NCI-H2081 (cell line): ENCODE measurements at places on chromosomes 13 and 19.

- no peak for DNase-seq
Observed at GRCh38 chr19:3656073-3656746, 29.6 kb upstream of the CACTIN start.

DNA sequence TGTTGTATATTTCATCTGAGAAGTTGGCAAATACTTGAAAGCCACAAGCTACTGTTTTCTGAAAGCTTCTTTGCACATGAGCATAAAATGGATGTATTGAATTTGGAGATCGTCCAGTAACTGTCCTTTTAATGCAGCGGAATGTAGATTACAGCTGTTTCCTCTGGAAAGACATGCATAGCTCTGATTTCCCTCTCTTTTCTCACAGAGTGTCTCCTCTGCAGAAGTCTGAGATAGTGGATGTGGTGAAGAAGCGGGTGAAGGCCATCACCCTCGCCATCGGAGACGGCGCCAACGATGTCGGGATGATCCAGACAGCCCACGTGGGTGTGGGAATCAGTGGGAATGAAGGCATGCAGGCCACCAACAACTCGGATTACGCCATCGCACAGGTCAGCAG lies 283.0 kb downstream of the SHISA2 start:
- DNase-seq, result no peak

DNA sequence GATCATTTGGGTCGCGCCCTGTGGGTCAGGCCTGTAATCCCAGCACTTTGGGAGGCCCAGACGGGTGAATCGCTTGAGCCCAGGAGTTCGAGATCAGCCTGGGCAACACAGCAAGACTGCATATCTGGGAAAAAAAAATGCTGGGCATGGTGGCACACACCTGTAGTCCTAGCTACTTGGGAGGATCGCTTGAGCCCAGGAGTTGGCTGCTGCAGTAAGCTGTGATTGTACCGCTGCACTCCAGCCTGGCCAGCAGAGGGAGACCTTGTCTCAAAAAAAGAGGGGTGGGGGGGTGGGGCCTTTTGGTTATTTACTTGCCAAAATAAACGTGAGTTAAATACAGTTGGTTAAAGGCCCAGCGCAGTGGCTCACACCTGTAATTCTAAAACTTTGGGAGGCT lies 9.8 kb upstream of the ZNF544 start:
- peak; percentile 30 for DNase-seq

DNA sequence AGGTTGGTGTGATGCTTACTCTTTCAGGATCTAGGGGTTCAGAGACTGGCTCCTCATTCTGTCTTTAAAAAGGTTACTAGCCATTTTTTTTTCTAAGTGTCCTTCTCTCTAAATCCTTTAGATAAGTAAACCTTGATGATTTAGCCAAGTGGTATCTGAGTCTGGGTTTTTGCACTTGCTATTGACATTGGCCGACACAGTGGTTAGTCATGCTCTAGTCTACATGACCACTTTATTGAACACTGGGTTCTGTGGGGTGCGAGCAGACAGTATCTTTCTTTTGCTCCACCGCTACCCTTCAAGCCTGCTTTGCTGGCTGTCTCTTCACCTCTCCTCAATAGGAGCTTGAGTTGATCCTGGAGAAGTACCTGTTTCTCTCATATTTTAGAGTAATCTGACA lies 6.2 kb upstream of the NUP58 start:
- DNase-seq, result no peak

- DNase-seq, result no peak
Observed at GRCh38 chr19:54432144-54432738, 16.8 kb upstream of the LENG8 start.

GRCh38 chr19:6313398-6313969 lies 19.9 kb downstream of the ACER1 start:
- DNase-seq, result no peak

GRCh38 chr13:48265217-48265815 lies 32.3 kb downstream of the ITM2B start:
- no peak for DNase-seq

GRCh38 chr19:5534787-5535586 lies 32.8 kb downstream of the TINCR start:
- DNase-seq, result no peak

- DNase-seq, result no peak
Observed at GRCh38 chr13:39108783-39109182, 70.5 kb downstream of the NHLRC3 start.
